Kidney capillary endothelial cell (primary cell): ENCODE measurements at places on chromosomes 7 and 10.

DNA sequence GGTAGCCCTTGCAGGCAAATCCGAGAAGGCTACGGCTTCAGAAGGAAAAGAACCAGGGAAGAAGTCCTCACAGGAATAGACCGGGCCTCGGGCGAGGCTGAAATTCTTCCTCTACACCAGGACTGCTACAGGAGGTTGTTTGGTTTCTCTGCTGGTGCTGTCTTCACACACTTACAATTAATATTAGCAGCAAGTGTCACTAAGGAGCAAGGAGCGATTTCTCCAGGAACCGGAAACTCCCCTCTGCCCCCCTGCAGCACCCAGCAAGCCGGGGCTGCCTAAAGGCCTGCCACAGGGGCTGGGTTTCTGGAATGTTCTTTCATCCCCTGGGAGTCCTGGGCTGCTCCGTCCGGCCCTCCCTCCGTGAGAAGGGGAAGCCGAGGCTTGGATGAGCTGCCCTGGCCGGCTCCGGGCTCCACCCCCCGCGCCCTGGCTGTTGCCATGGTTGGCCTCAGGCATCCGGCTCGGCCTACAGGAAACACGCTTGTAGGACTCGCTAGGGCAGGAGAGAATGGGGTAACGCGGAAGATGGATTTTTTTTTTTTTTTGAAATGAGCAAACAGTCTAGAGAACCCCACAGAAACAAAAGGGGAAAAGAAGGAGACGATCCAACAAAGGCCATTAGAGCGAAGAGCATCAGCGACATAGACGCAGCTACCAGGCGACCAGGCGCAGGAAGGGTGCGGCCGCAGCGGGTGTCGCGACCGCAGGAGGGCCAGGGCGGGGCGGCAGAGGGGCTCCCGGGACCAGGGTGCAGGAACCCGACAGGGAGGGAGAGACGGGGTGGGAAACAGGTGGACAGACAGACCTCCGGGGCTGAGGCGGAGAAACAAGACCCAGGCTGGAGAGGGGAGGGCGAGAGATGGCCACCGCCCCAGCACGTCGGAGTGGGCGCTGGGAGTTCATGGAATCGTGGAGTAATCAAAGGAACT is 33.0 kb downstream of the EN2 start:
- peak; percentile 58 for DNase-seq

- peak; percentile 64 for DNase-seq
Measured at GRCh38 chr7:88111140-88111743, 108.6 kb downstream of the SRI start.

GRCh38 chr10:32959006-32959920 is 1.2 kb upstream of the ITGB1 start:
- DNase-seq, result no peak

DNA sequence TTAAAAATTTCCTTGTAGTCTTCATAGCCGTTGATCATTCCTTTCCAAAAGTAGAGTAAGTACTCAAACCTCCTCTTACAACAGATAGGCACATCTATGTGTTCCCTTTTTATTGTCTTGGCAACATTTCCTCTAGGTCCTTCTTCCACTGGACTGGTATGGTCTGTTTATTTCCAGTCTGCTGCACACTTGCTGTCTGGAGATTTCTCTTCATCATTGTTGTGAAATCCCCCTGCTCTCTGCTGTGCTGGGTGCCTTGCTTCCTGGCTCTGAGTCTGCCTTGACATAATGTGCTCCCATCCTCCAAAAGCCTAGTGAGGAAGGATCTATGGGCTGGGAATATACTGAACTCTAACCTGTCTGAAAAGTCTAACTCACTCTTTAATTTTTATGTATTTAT is 545.3 kb upstream of the VSTM2A start:
- no peak for DNase-seq

DNA sequence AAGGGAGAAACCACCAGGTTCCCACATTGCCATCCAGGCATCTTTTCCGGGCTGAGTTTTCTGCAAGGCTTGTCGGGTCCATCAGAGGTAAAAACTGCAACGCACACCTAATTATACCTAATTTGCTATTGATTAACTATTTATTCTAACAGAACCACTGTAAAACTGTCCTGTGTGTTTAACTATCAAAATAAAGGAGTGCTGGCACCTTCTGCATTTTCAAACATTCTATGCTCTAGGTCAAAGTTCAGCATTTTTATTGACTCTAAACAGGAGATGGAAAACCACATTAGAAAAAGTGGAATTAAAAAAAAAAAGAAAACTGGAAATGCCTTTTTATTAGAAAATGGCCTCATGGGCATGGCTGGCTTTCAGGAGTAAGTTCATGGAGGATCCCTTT is 82.0 kb downstream of the ADARB2 start:
- no peak for DNase-seq

DNA sequence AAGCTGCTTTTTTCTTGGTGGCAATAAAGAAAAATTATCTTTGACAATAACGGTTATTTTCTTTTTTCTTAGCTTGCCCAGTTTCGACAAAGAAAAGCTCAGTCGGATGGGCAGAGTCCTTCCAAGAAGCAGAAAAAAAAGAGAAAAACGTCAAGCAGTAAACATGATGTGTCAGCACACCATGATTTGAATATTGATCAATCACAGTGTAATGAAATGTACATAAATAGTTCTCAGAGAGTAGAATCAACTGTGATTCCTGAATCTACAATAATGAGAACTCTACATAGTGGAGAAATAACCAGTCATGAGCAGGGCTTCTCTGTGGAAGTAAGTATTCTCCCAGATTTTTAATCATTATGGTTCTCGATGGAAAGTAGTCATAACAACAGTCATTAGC is 33.0 kb downstream of the AKAP9 start:
- DNase-seq, result no peak

GRCh38 chr7:25359471-25360059 is 131.3 kb upstream of the NPVF start:
- no peak for DNase-seq

DNA sequence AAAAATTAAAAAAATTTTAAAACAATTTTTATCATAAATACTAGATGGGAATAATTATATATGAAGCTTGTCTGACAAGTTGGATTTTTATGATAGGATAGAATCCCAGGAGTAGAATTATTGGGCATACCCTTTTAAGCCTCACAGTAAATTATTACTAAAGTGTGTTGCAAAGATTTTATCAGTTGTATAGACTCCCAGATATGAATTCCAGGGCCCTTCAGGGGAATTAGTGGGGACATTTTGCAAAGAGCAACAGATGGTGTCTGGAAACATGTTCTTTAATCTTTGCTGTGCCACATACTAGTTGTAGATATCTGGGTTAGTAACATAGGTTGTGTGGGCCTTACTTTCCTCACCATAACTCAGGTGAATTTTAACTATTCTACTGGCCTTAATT is 28.7 kb downstream of the ZEB1 start:
- no peak for DNase-seq

DNA sequence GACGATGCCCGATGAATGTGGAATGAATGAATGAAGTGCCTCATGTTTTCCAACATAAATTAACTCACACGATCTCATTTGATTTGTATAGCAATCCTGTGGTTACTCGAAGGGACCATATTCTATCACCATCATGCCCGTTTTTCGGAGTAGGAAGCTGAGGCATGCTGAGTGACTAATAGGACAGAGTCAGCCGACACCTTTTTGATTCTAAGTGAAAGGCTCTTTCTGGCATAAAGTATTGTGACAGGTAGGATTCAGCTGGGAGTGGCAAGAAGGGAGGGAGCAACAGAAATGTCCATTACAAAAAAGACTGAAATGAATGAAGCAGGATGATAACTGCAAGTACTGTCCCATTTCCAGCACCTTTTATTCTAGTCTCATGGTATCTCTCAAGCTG is 55.7 kb downstream of the KLRG2 start:
- DNase-seq, result no peak

GRCh38 chr7:43038254-43038653 is 74.2 kb upstream of the HECW1 start:
- no peak for DNase-seq

DNA sequence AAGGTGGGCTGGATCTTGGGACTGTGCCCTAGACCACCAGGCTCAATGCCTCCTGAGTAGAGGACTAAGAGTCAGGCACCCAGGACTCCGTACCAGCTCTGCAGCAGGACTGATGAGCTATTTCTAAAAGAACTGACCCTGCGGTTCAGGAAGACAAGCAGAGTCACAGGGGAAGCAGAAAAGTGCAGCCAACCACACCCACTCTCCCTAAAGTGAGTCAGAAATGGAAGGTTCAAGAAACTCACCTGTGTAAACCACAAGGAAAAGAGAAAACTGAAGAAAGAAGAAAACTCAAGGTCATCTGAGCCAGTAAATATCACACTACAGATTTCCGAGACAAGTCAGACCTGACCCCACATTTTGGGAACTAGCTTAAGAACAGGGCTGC is 2.5 kb downstream of the PARP12 start:
- no peak for DNase-seq
